ENCODE measurements at places on chromosomes 12 and 14. TPM values are rescaled to one million over a fixed set of nuclear protein-coding genes. Genes with fewer than 3 reads are reported as not detected.
A peak's percentile ranks its signal among the peaks of the same experiment; 100 is the strongest.

DNA sequence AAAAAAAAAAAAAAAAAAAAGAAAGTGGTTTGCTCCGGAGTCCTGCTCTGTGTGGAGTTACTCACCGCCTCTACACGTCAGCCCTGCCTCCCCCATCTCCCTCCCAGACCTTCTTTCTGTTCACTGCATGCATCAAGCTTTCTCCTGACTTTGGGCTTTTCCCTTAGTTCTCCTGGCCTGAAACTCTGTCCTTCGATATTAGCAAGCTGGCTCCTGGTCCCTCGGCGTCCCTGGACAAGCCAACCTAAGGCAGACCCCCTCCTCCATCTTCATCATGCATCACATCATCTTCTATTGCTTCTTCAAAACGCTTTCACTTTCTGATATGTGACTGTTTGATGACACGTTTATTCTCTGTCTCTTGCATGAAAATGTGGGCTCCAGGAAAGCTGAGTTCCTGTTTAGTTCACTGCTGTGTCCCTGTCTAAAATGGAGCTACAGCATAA lies 40.6 kb downstream of the SLC15A4 start:
- H3K27me3 ChIP-seq = no peaks in the 10 kb centered on the region
- no peaks in the 10 kb centered on the region for H3K36me3 ChIP-seq
- peaks cover 12% of the 10 kb centered on the region for H3K4me1 ChIP-seq
- H3K4me3 ChIP-seq = peak overlapping the region; percentile 66
- H3K27ac ChIP-seq = peak overlapping the region; percentile 83

DNA sequence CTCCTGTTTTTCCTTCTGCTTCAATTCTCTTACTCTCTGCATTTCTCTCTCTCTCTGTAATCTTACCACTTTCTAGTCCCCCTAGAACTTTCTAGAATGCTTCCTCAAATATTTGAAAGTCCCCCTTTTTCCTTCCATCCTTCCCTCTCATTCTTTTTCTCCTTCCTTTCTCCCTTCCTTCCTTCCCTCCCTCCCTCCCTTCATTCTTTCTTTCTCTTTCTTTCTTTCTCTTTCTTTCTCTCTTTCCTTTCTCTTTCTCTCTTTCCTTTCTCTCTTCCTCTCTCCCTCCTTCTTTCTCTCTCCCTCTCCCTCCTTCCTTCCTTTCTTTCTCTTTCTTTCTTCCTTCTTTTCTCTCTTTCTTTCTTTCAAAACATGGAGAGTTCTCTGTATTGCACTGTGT lies 201.4 kb upstream of the IGF1 start:
- H3K4me1 ChIP-seq = no peaks in the 10 kb centered on the region
- H3K4me3 ChIP-seq = no peak overlapping the region
- no peaks in the 10 kb centered on the region for H3K36me3 ChIP-seq
- H3K27me3 ChIP-seq = no peaks in the 10 kb centered on the region

DNA sequence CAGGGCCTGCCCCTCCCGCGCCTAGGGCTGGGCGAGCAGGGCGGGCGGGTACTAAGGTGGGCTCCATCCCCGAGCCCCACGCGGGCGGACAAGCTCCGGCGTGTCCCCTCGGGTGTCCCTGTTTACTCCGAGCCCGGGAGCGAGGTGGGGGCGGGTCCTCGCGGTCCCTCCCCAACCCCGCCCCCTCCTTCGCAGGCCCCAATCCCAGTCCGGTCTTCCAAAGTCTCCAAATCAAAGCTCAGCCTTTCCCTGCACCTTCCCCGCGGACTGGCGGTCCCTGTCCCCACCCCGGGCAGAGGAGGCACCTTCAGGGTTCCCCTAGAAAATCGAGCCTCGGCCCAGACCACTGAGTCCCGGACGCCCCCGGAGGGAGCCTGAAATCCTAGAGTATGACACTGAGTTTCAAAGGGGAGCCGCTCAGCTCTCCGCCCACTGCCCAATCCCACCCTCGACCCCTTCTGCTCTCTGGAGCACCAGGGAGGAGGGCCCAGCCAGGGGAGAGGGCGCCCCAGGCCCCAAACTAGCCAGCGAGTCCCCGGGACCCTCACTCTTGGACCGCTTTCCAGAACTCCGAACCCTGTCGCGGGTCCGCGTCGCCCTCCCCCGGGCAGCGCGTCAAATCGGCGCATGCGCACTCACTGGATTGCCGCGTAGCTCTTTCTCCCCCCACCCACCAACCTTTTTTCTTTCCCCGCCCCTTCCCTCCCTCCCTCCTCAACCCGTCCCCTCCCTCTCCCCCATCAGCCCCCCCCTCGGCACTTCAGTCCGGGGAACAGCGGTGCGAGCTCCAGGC lies at the start of gene LRP1:
LRP1 (plus strand) TSS at position 758 of the 793 bp plus-strand sequence. CDS start 482 bp downstream, outside the sequence.
- H3K4me3 ChIP-seq = peak within 1 kb of the TSS; percentile 78
- H3K36me3 ChIP-seq = peaks cover 3% of the 10 kb centered on the region
- no peak within 1 kb of the TSS for H3K27ac ChIP-seq
- H3K4me1 ChIP-seq = peaks cover 18% of the 10 kb centered on the region

- no peak overlapping the region for H3K4me3 ChIP-seq
- no peak overlapping the region for H3K27ac ChIP-seq
- H3K36me3 ChIP-seq = no peaks in the 10 kb centered on the region
- no peaks in the 10 kb centered on the region for H3K4me1 ChIP-seq
- DNase-seq = no peak
Observed at GRCh38 chr12:17577405-17577804, 512.6 kb downstream of the RERGL start.

DNA sequence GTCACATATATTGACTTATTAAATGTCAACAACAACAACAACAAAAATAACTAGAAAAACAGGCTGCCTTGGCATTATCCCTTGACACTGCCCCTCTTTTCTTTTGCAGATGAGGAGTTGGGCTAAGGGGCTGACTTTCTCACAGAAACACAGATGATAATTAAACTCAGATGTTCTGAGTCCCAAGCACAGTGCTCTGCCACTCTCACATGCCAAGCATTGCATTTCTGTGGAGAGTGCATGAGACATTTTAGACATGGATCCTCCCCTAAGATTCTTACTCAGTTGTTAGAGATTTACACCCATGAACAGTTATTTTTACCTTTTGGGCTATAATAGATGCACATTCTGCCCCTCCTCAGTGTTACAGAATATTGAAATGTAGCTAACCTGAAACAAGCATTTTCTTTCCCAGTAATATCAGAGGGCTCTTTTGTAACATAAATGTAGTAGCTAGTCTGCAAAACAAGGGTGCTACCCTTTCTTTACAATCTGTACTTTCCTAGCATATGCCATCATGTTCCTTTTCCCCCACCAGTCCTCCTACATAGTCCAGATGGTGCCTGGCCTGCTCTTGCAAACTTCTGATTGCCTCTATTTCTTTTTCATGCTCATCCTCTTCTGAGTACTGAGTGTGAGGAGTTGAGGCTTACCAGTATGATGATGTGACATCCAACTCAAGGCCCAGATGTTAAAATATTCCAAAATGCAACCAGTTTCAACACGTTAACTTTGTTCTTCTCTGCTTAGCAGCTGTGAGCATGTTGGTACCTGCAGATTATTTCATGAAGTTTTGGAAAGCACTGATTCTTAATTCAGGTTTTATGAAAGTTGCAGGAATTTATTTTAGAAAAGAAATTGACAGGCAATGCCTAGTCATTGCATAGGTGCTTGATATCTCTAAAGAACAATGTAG lies 125.0 kb upstream of the ATP2B1 start:
- H3K4me3 ChIP-seq = no peak overlapping the region
- H3K27me3 ChIP-seq = no peaks in the 10 kb centered on the region
- H3K4me1 ChIP-seq = no peaks in the 10 kb centered on the region
- H3K36me3 ChIP-seq = no peaks in the 10 kb centered on the region
- DNase-seq = no peak

GRCh38 chr14:39318574-39318973 lies 84.9 kb downstream of the MIA2 start:
- H3K27ac ChIP-seq = no peak overlapping the region
- no peaks in the 10 kb centered on the region for H3K27me3 ChIP-seq
- no peak overlapping the region for H3K4me3 ChIP-seq
- H3K36me3 ChIP-seq = peaks cover 19% of the 10 kb centered on the region
- no peak for DNase-seq
- no peaks in the 10 kb centered on the region for H3K4me1 ChIP-seq

DNA sequence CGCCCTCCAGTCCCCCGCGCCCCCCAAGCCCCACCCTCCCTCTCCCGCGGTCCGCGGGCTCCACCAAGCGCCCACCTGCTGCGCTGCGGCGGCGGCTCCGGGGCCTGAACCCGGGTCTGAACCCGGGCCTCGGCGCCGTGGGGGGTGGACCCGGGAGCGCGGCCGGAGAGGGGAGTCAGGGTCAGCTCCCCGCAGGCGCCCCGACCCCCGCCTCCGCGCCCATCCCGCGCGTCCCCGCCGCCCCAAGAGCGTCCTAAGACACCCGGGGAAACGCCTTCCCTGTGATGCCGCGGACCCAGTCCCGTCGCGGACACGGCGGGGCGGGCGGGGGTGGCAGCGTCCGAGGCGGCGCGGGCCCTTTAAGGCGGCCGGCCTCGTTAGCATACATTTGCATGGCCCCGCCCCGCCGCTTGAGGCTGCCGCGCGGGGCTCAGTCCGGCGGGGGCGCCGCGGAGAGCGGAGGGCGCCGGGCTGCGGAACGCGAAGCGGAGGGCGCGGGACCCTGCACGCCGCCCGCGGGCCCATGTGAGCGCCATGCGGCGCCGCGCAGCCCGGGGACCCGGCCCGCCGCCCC lies at the start of gene MMP17:
MMP17 (plus strand) TSS at position 433 of the 574 bp plus-strand sequence; CDS start at position 535, 102 bp downstream.
- peak; percentile 31 for DNase-seq
- H3K4me3 ChIP-seq = peak within 1 kb of the TSS; percentile 49
- H3K4me1 ChIP-seq = peaks cover 11% of the 10 kb centered on the region
- H3K27me3 ChIP-seq = peaks cover 50% of the 10 kb centered on the region
- H3K27ac ChIP-seq = no peak within 1 kb of the TSS
- H3K36me3 ChIP-seq = no peaks in the 10 kb centered on the region

DNA sequence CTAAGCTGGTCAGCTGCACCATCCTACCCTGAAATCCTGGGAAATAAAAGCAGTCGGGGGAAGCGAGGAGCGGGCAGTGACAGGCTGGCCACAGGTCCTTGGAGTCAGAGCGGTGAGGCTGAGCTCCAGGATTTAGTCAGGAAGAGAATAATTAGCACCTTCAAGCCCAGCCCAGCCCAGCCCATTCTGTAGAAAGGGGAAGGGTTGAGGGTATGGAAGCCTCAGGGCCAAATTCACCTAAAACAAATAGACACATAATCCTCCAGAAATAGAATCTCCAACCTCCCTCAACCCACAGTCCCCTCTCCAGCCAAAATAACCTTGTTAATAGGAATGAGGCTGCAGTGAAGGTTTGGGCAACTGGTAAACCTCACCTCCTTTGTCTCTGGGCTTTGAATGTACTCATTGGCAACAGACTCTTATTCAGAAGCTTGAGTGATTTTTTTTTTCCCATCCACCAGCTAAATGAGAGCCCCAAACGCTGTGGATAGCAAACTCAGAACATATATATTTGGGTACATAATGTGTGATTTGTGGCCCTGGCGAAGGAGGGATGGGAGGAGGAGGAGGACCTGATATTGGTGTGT lies 334.1 kb downstream of the DPF3 start:
- no peaks in the 10 kb centered on the region for H3K36me3 ChIP-seq
- H3K4me3 ChIP-seq = no peak overlapping the region
- no peaks in the 10 kb centered on the region for H3K27me3 ChIP-seq
- no peak for DNase-seq
- no peaks in the 10 kb centered on the region for H3K4me1 ChIP-seq
- no peak overlapping the region for H3K27ac ChIP-seq

GRCh38 chr14:26841920-26842741 lies 244.3 kb upstream of the NOVA1 start:
- DNase-seq = no peak
- H3K4me1 ChIP-seq = no peaks in the 10 kb centered on the region
- no peak overlapping the region for H3K4me3 ChIP-seq
- H3K27ac ChIP-seq = no peak overlapping the region
- no peaks in the 10 kb centered on the region for H3K27me3 ChIP-seq

- H3K27ac ChIP-seq = no peak overlapping the region
- H3K4me1 ChIP-seq = no peaks in the 10 kb centered on the region
- no peak for DNase-seq
- H3K4me3 ChIP-seq = no peak overlapping the region
Observed at GRCh38 chr12:95633732-95634465, 82.6 kb upstream of the USP44 start.

GRCh38 chr12:57887631-57888408 lies 41.3 kb upstream of the CTDSP2 start:
- H3K4me3 ChIP-seq = no peak overlapping the region
- no peak for DNase-seq
- no peaks in the 10 kb centered on the region for H3K27me3 ChIP-seq
- H3K27ac ChIP-seq = no peak overlapping the region

DNA sequence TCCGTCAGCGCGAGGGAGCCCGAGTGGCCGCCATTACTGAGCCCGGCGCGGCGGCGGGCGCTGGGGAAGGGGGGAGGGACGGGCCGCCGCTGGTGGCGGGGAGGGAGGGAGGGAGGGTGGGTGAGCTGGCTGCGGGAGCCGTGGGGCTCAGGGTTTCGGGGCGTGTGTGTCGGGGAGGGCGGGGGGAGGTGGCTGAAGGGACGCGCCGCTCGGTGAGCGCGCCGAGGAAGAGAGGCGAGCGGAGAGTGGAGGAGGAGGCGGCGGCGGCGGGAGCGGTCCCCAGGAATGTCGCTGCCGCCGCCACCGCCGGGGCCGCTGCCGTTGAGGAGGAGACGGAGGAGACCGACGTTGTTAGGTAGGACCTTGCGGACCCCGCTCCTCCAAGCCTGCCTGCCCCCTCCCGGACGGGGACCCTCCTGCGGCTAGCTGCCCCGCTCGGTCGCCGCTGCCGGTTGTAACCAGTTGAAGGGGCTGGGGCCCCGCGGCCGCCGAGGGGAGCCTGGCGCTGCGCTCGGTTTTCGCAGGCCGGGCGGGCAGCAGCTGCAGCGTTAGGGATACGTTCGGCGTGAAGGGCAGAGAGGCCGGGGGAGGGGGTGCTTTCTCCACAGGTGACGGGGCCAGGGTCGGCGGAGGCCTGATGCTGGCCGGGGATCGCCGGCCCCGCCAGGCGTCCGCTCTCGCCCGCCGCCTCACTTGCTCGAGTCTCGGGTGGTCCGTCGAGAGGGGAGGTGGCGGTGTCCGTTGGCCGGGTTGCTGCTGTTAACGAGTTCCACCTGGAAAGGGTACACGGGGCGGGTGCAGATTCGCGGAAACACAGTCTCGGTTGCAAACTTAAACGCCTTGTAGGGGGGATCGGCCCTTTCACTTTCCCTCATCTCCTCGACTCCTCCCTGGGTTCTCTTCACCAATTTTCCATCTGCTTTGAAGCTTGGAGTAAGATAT lies at the start of gene ARHGAP5:
ARHGAP5 (plus strand) TSS at position 224 of the 942 bp plus-strand sequence. CDS start 13,366 bp downstream, outside the sequence.
- H3K4me3 ChIP-seq = peak within 1 kb of the TSS; percentile 94
- H3K4me1 ChIP-seq = peaks cover 32% of the 10 kb centered on the region
- H3K36me3 ChIP-seq = peaks cover 4% of the 10 kb centered on the region
- H3K27me3 ChIP-seq = peaks cover 2% of the 10 kb centered on the region

DNA sequence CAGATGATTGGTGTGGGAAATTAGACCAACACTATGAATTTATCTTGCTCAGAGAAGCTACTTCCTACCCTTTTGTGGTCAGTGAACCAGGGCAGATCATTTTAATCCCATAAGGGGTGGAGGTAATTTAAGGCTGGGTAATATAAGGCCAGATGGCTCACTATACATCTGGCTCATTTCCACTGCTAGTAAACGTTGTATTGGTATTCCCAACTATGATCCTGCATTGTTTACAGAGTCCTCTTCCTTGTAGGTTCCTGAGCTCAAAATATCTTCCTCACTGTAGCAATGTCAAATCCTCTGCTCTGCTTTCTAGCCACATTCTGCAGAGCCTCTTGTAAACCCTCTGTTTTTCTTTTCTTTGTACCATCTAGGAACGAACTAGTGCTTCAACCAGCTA lies 93.0 kb upstream of the MGAT4C start:
- no peaks in the 10 kb centered on the region for H3K27me3 ChIP-seq
- H3K4me3 ChIP-seq = no peak overlapping the region
- H3K27ac ChIP-seq = no peak overlapping the region
- no peak for DNase-seq
- no peaks in the 10 kb centered on the region for H3K4me1 ChIP-seq

Gene BTBD6
- 38.5 TPM for total RNA-seq

Gene SYNDIG1L
- not detected for total RNA-seq

Gene PRH2
- not detected for total RNA-seq

Gene KRT6A
- total RNA-seq = not detected

Measured in activated CD4-positive, alpha-beta memory T cell treated with anti-CD3 and anti-CD28 coated beads for 36 hours (primary cell).